ENCODE measurements at places on chromosomes 13 and 19.

DNA sequence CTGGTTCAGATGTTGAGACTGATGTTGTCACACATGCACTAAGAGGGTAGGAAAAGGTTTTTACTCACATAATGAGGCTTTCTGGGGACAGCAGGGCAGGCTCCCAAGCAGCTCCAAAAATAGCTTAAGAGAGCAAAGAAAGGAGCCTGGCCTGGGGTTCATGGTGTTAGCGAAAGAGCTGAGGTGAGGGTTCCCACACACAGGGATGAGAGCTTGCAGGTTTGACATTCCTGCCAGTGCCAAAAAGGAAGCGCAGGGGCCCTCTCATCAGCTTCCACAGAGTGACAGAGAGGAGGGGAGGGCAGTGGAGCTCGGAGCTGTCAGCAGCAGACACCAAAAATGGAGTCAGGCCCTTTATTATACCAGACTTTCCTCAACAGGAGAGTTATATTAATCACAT lies 65.5 kb upstream of the FAM216B start:
- no peak for DNase-seq

- peak; percentile 53 for DNase-seq
These were observed 815 bp downstream of the MAP3K10 start for GRCh38 chr19:40191836-40192646.

DNA sequence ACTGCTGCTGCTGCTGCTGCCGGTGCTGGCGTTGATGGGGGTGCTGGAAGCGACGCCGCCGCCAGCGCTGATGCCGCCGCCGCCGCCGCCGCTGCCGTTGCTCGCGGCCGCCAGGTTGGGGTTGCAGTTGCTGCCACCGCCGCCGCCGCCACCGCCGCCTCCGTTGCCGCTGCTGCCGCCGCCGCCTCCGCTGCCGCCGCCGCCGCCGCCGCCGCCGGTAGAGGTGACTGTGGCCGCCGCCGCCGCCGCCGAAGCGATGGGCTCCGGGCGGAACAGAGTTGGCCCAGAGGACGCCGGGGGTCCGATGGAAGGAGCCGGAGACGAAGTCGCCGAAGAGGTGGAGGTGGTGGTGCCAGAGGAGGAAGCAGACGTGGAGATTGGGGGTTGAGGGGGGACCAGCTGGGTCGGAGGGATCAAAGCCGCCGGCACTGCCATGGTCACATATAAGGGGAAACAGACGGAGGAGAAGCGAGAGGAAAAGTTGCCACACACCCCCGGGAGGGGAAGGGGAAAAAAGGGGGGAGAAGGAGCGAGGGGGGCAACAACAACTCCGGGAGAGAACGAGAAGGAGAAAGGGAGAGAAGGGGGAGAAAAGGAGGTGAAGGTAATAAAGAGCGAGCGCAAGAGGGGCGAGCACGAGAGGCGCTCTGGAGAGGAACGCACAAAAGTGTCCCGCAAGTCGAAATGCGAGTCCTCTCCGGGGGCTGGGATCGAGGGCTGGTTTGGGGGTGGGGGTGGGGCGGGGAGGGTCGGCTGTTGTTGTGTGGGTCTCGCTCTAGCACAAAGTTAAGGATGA lies 471 bp downstream of the DACH1 start:
- DNase-seq = no peak

GRCh38 chr19:50638600-50638999 lies 1.1 kb downstream of the SYT3 start:
- no peak for DNase-seq

DNA sequence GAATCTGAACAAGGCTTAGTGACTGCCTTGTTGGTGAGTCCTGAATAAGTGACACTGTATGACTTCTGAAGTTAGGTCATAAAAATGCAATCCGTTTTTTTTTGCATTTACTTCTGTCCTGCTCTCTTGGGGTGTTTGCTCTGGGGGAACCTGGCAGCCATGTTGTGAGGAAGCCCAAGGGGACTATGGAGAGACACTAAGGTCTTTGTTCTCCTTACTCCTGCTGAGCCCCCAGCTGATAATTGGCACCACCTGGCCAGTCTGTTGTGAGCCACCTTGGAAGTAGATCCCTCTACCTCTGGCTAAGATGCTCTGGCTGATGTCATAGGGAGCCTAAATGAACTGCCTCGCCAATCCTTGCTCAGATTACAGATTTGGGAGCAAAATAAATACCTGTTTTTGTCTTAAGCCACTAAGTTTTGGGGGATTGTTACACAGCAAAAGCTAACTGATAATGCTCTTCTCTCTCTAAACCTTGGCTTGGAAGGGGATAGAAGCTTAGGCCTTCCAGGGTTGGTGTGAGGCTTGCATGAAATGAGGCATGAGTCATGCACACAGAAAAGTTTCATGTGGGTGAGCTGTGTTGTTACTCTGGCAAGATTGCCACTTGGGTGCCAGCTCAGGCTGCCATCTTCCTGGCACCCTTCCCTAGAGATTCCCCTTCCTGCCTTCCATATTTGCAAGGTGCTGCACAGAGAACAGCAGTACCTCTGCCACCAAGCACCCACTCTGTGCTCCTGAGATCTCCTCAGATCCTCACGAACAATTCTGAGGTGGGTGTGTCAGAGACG lies 10.1 kb downstream of the TUBB4A start:
- DNase-seq = no peak

DNA sequence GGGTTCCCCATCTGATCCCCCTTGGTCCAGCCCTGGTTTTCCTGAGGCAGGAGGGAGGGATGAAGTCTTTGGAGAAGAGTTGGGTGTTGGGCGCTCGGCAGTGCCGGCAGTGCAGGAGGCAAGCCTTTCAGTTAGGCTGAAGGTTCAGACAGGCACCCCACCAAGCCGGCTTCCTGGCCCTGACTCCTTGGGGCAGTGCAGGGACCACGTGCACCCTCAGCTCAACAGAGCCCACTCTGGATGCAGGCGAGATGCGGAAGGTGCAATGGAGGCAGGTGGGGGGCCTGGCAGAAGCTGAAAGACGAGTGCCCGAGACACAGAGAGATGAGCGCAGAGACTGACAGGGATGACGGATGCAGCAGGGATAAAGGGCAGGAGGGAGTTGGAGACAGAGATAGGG lies 11.1 kb downstream of the MAMSTR start:
- no peak for DNase-seq
